ENCODE measurements at places on chromosomes 11 and 22. TPM values are rescaled to one million over a fixed set of nuclear protein-coding genes. Genes with fewer than 3 reads are reported as not detected.

DNA sequence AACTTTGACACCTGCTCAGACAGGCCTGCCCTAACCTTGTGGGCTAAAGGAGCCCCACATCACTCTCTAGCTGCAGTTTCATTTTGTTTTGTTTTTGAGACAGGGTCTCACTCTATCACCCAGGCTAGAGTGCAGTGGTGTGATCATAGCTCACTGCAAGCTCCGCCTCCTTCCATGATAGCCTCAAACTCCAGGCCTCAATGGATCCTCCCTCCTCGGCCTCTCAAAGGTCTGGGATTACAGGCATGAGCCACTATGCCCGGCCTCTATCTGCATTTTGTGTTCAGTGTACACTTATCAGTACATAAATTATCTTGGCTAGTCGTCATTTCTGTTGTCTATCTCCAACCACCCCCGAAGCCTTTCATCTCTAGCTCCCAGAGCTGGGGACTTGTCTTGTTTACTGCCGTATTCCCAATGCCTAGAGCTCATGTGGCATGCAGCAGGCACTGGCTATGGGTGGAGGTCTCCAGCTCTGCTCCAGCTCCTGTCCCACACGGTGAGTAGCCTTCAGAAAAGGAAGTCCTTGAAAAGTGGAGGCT, 22.1 kb upstream of the PEX26 start:
- no peak for DNase-seq
- H3K36me3 ChIP-seq: no peaks in the 10 kb centered on the region
- H3K27me3 ChIP-seq: no peaks in the 10 kb centered on the region
- H3K4me3 ChIP-seq: no peak overlapping the region

DNA sequence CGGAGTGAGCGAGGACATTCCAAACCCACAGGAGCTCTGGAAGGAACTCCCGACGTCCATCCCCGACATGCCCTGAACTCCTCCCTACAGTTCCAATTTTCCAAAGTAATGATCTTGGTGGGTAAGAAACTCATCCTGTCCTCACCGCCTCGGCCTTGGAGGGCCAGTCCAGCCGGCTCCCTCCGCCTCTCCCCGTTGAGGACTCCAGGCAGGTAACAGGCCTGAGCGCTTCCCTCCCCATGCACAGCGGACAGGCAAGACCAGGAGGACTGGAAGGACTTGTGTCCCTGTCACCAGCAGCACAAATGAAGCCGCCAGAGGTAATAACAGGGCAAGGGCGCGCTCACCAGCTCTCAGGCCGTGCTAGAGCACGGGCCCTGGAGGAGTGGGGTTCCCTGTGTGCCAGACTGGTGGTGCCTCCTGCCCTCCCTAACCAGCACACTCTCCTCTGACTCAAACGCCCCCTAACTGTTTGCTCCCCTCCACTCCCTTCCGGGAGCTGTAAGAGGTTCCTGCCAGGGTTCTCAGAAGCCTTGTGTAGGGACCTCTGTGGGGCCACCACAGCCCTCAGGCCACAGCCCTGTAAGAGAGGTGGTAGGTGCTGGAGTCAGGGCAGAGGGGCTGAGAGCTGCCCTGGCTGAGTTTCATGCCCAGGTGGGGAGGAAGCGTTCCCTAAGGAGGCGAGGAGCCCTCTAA, 17.1 kb downstream of the OVOL1 start:
- no peaks in the 10 kb centered on the region for H3K4me1 ChIP-seq
- H3K27ac ChIP-seq: no peak overlapping the region
- no peaks in the 10 kb centered on the region for H3K36me3 ChIP-seq
- no peak overlapping the region for H3K4me3 ChIP-seq
- no peak for DNase-seq

DNA sequence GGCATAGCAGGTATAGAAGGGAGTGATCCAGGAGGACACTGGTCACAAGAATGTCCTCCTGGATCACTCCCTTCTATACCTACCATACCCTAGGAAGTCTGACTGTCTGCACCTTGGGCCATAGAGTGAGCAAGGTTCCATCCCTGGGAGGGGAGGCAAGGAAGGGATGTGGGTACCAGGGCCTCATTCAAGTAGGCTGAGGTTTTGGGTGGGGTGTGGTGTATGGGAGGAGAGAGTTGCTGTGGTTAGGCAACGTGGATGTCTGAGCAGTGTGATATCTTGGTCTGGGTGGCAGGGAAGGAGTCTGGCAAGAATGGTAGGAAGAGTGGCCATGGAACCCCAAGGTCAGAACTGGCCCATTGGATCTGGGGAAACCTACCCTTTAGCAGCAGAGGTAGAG, 13.2 kb downstream of the PPFIBP2 start:
- H3K4me1 ChIP-seq: peaks cover 95% of the 10 kb centered on the region
- no peaks in the 10 kb centered on the region for H3K36me3 ChIP-seq
- H3K4me3 ChIP-seq: no peak overlapping the region
- H3K27me3 ChIP-seq: no peaks in the 10 kb centered on the region
- H3K27ac ChIP-seq: peak overlapping the region; percentile 86

DNA sequence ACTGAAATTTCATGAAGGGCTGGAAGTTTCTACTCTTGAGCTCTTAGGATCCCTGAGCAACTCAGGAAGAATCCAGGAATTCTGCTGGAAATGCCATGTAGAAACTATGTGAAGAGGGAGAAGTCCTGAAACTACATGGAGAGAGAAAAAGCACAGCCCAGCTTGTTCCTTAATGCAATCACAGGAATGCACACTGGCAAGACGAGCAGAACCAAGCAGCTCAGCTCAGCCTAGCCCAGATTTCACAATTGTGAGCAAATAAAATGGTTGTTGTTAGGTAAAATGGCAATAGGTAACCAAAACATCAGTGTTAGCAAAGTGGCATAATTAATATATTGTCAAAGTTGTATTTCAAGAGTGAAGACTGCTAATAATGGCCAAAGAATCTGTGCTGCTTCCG, 28.1 kb downstream of the ZNF214 start:
- H3K36me3 ChIP-seq: no peaks in the 10 kb centered on the region
- no peak overlapping the region for H3K27ac ChIP-seq
- H3K4me3 ChIP-seq: no peak overlapping the region
- H3K27me3 ChIP-seq: no peaks in the 10 kb centered on the region
- DNase-seq: no peak
- no peaks in the 10 kb centered on the region for H3K4me1 ChIP-seq

GRCh38 chr11:47111318-47111804, 65.3 kb downstream of the ARFGAP2 start:
- H3K4me3 ChIP-seq: no peak overlapping the region
- H3K27me3 ChIP-seq: no peaks in the 10 kb centered on the region
- DNase-seq: no peak
- H3K27ac ChIP-seq: no peak overlapping the region
- peaks cover 12% of the 10 kb centered on the region for H3K4me1 ChIP-seq

DNA sequence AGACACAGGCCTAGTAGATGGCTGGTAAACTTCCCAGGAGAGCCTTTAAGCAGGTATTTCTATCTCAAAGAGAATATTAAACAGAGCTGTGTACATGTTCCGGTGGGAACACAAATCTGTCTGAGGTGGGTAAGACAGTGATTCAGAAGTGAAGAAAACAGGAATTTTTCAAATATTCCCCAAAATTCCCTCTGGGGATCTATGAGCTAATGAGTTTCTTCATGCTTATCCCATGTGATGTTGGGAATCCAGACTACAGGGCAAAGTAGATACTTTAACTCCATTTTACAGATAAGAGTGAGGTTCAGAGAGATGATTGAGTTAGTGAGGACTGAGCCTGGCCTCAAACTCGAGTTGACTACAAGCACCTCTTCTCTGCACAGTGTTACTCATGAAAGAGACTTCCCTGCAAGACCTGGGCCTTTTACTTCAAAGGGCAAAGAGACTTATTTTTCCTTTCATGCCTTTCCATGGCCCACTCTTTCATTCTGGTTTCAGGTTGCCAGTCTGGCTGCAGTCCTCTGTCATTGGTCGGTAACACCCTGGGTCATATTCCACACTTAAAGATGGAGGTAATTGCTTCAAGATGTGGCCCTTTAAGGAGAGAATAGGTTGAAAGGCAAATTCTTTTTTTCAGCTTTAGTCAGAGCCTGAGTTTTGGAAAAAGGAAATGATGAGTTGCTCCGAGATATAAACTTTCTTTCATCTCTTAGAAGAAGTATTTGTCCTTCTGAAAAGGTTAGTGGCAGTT, 70.1 kb downstream of the CYB5R2 start:
- no peaks in the 10 kb centered on the region for H3K27me3 ChIP-seq
- peak overlapping the region; percentile 78 for H3K27ac ChIP-seq

DNA sequence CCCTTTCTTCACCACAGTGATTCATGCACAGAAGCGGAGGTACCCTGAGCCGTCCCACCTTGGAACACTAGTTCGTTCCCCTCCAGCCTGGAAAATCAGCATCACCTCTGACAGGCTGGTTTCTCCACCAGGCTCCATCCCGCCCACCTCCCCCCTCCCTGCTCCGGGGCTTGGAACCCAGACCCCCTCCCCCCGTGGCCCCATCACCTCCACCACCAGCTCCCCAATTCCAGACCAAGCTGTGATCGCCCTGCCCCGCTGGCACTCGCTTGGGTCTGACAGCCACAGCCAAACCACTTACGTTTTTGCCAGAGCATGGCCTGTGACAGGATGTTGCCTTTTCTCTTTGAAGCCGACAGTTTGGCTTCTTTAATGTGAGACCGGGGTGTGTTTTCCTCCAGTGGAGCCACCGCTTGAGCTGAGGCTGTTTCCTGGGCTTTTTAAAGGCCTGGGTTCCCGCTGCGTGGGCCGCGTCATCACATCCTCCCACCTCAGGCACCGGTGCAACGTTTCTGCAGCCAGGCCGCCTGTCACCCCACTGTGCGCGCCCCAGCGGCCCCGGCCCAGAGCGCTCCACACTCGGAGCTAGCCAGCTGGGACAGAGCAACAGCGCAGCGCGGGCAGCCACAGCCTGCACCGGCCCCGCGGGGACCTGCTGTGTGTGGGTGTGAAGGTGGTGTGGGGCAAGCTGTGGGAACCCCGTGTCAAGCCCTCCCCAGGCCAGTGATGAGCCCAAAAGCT, at the start of gene POU2AF1:
TSS of gene POU2AF1 (minus strand) at position 415 of the 741 bp plus-strand sequence. CDS start at position 317, 98 bp downstream.
- no peak within 1 kb of the TSS for H3K4me3 ChIP-seq
- peak within 1 kb of the TSS; percentile 80 for H3K27ac ChIP-seq
- peak; percentile 88 for DNase-seq
- H3K36me3 ChIP-seq: no peaks in the 10 kb centered on the region

DNA sequence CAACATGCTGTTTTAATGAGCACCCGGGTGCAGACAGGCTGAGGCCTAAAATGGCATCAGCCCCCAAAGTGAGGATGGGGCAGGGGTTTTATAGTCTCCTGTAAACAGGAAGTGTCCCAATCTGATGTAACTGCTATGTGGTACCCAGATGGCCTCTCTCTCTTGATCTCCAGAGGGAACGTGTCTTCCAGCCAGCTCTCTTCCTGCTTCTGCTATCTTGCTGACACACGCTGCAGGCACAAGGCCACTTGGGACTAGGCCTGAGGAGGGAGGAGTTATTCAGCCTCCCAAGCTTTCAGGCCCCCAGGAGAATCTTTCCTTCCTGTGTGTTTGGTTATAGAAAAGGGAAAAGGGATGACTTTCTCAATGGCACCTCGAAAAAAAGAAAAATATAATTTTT, 11.4 kb upstream of the VSTM5 start:
- no peak overlapping the region for H3K27ac ChIP-seq
- no peaks in the 10 kb centered on the region for H3K27me3 ChIP-seq
- no peak overlapping the region for H3K4me3 ChIP-seq
- H3K4me1 ChIP-seq: no peaks in the 10 kb centered on the region
- no peaks in the 10 kb centered on the region for H3K36me3 ChIP-seq

- H3K4me1 ChIP-seq: no peaks in the 10 kb centered on the region
- H3K27ac ChIP-seq: no peak overlapping the region
- H3K27me3 ChIP-seq: no peaks in the 10 kb centered on the region
- no peak overlapping the region for H3K4me3 ChIP-seq
- no peak for DNase-seq
Measured at GRCh38 chr11:128240546-128240945, 346.8 kb downstream of the ETS1 start.

GRCh38 chr11:57001674-57002401, 13.1 kb downstream of the OR5AK2 start:
- no peak for DNase-seq
- H3K27ac ChIP-seq: no peak overlapping the region
- H3K4me1 ChIP-seq: no peaks in the 10 kb centered on the region
- H3K4me3 ChIP-seq: no peak overlapping the region
- no peaks in the 10 kb centered on the region for H3K36me3 ChIP-seq

DNA sequence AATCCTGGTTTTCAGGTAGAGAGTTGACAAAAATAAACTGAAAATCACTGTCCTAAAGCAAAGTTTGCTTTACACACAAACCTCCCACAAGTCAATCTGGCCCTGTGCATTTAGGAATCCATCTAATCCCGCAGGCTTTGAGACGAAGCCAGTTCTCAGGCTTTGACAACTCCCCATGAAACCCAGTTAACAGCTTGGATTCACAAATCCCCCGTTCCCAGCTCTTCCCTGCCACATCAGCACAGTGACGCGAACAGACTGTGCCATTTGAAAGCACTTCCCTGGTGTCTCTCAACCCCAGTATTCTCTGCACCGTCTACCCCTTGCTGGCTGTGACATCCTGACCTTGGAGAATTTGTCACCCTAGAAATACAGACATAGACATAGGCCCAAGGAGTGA, 117.8 kb downstream of the OPCML start:
- H3K27ac ChIP-seq: no peak overlapping the region
- no peaks in the 10 kb centered on the region for H3K27me3 ChIP-seq

DNA sequence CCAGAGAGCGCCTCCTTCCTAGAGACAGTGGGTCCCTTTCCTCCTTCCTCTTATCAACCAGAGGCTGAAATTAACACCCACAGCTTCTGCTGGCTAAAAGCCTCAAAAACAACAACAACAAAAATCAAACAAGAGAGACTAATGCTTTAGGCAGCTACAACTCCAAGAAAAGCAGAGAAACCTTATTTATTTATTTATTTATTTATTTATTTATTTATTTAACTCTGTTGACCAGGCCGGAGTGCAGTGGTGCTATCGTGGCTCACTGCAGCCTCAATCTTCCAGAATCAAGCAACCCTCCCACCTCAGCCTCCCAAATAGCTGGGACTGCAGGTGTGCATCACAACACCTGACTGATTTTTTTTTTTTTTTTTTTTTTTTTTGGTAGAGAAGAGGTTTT, 2.6 kb upstream of the B3GNT6 start:
- no peak overlapping the region for H3K27ac ChIP-seq
- no peaks in the 10 kb centered on the region for H3K36me3 ChIP-seq
- no peak for DNase-seq

- no peaks in the 10 kb centered on the region for H3K36me3 ChIP-seq
- no peaks in the 10 kb centered on the region for H3K27me3 ChIP-seq
- no peak overlapping the region for H3K4me3 ChIP-seq
- H3K27ac ChIP-seq: peak overlapping the region; percentile 8
Measured at GRCh38 chr11:12417691-12418611, 40.6 kb downstream of the PARVA start.

- no peak overlapping the region for H3K27ac ChIP-seq
- peaks cover 3% of the 10 kb centered on the region for H3K4me1 ChIP-seq
- no peak for DNase-seq
- no peaks in the 10 kb centered on the region for H3K36me3 ChIP-seq
Measured at GRCh38 chr11:6365659-6366058, 24.6 kb upstream of the SMPD1 start.

The ARHGEF17 gene
- total RNA-seq: 54.0 TPM

The OR52I2 gene
- total RNA-seq: not detected

The F2 gene
- total RNA-seq: not detected

The RFPL1 gene
- total RNA-seq: not detected

The GVQW3 gene
- total RNA-seq: 3.5 TPM

The MIOX gene
- 3.8 TPM for total RNA-seq
